Activated CD8-positive, alpha-beta T cell treated with anti-CD3 and anti-CD28 coated beads for 36 hours (primary cell): ENCODE measurements at places on chromosomes 12 and 14. TPM values are rescaled to one million over a fixed set of nuclear protein-coding genes. Genes with fewer than 3 reads are reported as not detected.
A peak's percentile ranks its signal among the peaks of the same experiment; 100 is the strongest.

Gene RBP5
- total RNA-seq = not detected

Gene ZFHX2
- 1.0 TPM for total RNA-seq

DNA sequence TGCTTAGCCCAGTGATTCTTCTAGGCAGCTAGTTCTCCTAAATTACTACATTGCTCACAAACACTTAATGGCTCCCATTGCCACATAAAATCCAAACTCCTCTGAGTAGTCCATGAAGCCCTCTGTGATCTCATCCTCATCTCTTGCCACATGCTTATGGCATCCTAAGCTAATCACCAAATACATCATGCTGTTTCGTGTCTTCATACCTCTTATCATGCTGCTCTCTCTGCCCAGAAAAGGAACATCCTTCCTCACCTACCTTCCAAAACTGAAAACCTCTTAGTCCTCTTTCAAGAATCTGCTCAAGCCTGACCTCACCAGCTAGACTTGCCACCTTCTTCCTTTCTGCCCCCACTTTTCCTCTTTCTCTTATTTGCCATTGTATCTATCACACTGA is 108.5 kb downstream of the DUSP6 start:
- peaks cover 37% of the 10 kb centered on the region for H3K4me1 ChIP-seq
- no peak overlapping the region for H3K4me3 ChIP-seq
- peaks cover 3% of the 10 kb centered on the region for H3K27me3 ChIP-seq
- H3K36me3 ChIP-seq = no peaks in the 10 kb centered on the region

DNA sequence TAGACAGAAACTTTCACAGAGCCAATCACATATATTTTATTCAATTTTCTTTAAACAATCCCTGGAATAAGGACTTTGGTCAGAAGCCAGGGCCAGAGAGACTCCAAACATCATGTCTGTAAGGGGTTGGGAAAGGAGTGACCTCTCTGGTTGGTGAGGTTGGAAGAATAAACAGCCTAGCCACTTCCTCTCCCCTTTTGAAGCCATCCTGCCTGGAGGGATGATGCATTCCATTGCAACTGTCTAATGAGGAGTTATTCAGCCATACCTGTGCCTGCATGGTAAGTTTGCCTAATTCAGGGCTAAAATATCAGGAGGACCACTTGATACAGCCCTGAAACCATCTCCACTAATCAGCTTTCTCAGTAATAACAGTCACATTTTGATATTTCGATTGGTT is 299.8 kb downstream of the KCNH5 start:
- H3K4me3 ChIP-seq = no peak overlapping the region
- H3K36me3 ChIP-seq = no peaks in the 10 kb centered on the region
- DNase-seq = no peak

- no peaks in the 10 kb centered on the region for H3K4me1 ChIP-seq
- no peak overlapping the region for H3K4me3 ChIP-seq
- peaks cover 2% of the 10 kb centered on the region for H3K27me3 ChIP-seq
Measured at GRCh38 chr12:63353559-63353958, 202.6 kb upstream of the AVPR1A start.

DNA sequence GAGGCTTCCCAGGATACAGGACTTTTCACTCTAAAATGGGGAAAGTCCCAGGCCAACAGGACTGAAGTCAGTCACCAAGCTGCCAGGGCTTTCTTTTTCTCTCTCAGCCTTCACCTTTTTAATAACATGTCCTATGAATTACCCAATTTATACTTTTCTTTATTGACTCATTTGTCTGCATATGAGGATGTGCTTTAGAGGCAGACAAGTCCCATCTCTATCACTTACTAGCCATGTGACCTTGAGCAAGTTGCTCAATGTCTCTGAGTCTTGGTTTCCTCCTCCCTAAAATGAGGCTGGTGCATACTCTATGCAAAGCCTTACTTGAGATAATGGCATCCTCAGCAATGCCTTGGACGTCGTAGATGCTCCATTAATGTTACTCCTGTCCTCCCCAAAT is 98.1 kb upstream of the TMPO start:
- H3K4me3 ChIP-seq = no peak overlapping the region
- H3K36me3 ChIP-seq = no peaks in the 10 kb centered on the region
- H3K27ac ChIP-seq = no peak overlapping the region
- DNase-seq = no peak

GRCh38 chr14:36973806-36974442 is 198.5 kb downstream of the SLC25A21 start:
- no peak overlapping the region for H3K4me3 ChIP-seq
- H3K27ac ChIP-seq = no peak overlapping the region
- H3K4me1 ChIP-seq = no peaks in the 10 kb centered on the region
- no peaks in the 10 kb centered on the region for H3K36me3 ChIP-seq

- H3K27me3 ChIP-seq = no peaks in the 10 kb centered on the region
- DNase-seq = peak; percentile 82
- peaks cover 33% of the 10 kb centered on the region for H3K4me1 ChIP-seq
- H3K36me3 ChIP-seq = no peaks in the 10 kb centered on the region
Measured at GRCh38 chr14:106845286-106846087, 1319.1 kb downstream of the TMEM121 start.

DNA sequence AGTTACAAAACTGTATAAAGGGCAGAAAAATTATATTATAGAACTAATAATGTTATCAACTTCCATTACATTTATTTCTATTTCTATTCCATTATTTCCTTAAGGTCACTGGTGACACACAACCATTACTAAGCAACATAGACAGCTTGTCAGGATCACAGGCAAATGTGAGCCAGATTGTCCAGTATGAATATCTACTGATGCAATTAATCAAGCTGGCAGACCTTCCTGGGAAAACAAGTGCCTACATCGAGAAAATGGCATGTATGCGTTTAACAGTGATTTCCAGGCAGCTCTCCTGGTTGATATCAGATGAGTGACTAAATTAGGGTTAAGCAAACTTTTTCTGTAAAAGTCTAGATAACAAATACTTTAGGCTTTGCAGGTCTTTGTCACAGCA is 36.9 kb upstream of the TSPAN8 start:
- H3K4me3 ChIP-seq = no peak overlapping the region
- no peak for DNase-seq
- no peak overlapping the region for H3K27ac ChIP-seq
- peaks cover 1% of the 10 kb centered on the region for H3K27me3 ChIP-seq
- no peaks in the 10 kb centered on the region for H3K36me3 ChIP-seq
